LHCN-M2 (cell line): ENCODE measurements at places on chromosomes 7 and 10. TPM values are rescaled to one million over a fixed set of nuclear protein-coding genes. Genes with fewer than 3 reads are reported as not detected.

The HTR7 gene
- total RNA-seq: 18.3 and 19.6 TPM in 2 replicates

The ACSM6 gene
- total RNA-seq: not detected in 2 replicates

The SPDYE2B gene
- not detected in 2 replicates for total RNA-seq

The TMEM196 gene
- not detected in 2 replicates for total RNA-seq

The PTPRE gene
- total RNA-seq: 5.2 and 6.8 TPM in 2 replicates

The SEMA3D gene
- under 0.01 TPM in 1 of 2 replicates, not detected in the other for total RNA-seq

The NPFFR1 gene
- not detected in 2 replicates for total RNA-seq

The ACBD7 gene
- 2.0 and 2.1 TPM in 2 replicates for total RNA-seq

The UNCX gene
- total RNA-seq: not detected in 2 replicates

The ECD gene
- 33.0 and 36.6 TPM in 2 replicates for total RNA-seq

DNA sequence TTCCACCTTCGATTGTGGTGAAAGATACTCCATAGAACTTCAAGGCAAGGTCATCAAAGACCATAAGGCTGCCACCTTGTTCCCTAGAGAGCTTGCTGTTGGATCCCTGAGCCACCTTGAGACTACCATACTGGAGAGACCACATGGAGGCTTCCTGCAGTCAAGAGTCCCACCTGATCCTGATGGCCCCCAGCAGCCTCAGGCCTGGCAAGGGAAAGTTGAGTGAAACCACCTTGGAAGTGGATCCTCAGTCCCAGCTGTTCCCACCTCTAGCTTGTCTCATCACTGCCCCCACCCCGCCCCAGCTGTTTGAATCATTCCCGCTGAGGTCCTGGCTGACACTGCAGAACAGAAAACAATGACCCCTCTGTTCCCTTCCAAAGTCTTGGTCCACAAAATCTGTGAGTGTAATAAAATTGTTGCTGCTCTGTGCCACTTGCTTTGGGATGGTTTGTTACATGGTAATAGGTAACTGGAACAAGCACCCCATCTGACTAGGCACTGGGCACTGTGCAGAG lies 32.0 kb downstream of the PRLHR start:
- no peak for DNase-seq

DNA sequence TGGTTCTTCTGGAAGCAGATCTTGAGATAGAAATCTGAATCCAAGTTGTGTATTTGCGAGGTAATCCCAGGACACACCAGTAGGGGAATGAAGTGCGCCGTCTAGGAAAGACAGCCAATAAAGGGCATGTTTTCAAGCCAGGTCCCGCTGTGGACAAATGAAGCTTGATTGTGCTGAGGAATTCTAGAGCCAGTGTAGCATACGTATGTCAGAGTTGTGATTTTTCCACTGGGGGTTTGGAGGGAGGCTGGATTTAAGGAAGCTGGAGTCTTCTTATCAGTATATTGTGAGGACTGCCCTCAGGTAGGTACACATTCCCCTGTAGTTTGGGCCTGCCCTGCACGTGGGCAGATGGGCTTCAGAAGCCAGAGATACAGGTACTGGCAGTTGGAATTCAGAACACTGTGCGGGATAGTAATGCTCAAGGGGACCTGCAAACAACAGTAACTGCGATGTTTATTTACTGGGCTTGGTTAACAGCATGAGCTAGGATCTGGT lies 50.9 kb downstream of the GALNT11 start:
- DNase-seq: peak; percentile 16

- peak; percentile 77 for DNase-seq
These were observed 26.6 kb downstream of the TET1 start for GRCh38 chr10:68586606-68587305.

- no peak for DNase-seq
These were observed 22.3 kb downstream of the CABCOCO1 start for GRCh38 chr10:61684894-61685507.

- DNase-seq: no peak
These were observed 209.8 kb downstream of the ZEB1 start for GRCh38 chr10:31528831-31529230.

- DNase-seq: peak; percentile 25
These were observed 7.0 kb upstream of the PDCD4 start for GRCh38 chr10:110864662-110865140.

DNA sequence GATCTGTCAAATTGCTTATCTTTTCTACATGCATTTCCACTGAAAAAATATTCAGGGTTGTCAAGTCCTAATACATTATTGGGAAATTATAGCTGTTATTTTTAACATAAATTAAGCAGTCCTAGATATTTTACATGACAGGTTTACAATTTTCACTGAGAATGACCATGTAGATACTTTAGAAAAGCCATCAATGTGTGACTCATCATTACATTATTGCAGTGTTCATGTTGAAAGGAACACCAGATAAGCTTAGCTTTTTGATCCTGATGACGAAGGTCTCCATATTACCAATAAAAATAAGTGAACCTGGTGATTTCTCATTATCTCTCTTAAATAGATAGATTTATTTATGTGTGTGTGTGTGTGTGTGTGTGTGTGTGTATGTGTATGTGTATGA lies 529.5 kb upstream of the PCDH15 start:
- no peak for DNase-seq

- peak; percentile 100 for DNase-seq
These were observed 4.6 kb upstream of the SERPINE1 start for GRCh38 chr7:101121991-101122932.

GRCh38 chr10:48383393-48383792 lies 76.9 kb downstream of the MAPK8 start:
- no peak for DNase-seq

DNA sequence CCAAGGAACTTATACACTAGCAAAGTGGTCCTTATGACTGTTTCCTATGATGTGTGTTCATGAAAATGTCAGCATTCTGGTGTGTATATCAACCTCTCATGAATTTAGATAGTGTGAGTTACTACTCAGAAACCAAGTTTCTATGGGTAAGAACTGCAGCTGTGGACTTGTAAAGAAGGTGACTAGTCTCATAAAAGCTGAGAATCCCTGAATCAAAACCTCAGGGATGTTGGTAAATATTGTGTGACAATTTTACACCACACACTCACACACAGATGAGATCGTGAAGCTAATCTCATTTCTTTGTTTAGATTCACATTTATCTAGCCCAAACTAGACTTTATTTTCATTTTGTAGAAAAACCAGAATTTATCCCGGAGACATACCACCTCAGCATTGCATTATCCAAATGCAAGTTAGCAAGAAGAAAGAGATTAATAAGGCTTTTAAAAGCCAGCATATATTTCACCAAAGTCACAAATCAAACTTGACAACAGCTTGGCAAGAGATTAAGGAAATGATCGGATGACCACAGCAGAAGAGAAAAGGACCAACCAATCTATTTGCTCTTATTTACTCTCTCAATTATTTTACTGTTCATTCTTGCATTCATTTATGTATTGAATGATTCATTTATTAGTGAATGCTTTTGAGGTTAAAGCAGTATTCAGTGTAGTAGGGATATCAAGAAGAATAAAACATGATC lies 92.9 kb downstream of the PLXDC2 start:
- DNase-seq: peak; percentile 4

DNA sequence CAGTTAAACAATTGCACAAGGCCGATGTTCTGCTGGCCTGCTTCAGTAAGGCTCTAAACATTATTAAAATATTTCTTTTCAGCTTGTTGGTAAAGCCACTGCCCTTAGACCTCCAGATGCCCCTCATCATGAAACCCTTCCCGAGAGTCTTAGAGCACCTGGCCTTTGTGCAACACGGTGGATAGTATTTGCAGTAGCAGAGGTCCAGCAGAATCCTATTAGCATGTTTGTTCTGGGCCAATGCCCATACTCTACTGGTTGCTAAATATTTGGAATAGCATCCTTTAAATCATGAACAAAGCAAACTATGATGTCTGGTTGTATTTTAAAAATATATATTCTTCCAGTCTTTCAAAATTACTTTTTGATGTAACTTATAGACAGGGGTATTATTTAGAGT lies 584.6 kb downstream of the CNTNAP2 start:
- no peak for DNase-seq

DNA sequence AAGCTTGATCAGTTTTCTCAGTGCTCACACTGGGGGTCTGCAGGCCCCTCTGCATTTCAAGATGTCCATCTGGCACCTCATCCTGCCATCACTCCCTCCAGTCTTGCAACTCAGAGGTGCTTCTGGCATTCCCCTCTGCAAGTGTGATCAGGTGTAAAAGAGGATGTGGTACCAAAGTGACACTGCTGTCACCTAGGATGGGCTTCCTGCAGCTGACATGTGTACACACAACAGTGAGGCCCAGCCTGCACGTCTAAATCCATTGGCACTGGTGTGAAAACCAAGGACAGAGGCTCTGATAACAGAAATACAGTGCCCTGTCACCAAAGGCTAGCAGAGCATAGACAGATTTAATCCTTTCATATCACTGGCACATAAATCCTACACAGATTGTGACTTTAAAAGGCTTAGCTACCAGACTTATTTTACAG lies 162.5 kb upstream of the CELF2 start:
- DNase-seq: no peak

DNA sequence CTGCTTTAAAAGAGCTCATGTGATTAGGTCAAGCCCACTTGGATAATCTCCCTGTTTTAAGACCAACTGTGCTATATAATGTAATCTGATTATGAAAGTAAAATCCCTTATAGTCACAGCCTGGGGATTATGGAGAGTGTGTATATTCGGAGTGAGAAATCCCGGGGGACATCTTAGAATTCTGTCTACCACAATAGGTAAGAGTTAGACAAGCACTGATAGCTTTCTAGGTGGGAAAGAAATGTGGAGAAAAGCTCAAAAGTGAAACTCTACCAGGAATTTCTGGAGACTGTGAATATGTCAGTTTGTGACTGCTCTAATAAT lies 2.9 kb upstream of the VCL start:
- no peak for DNase-seq

GRCh38 chr7:30837581-30837980 lies 66.4 kb downstream of the MINDY4 start:
- DNase-seq: no peak

GRCh38 chr7:122984021-122984420 lies 11.5 kb downstream of the TAS2R16 start:
- DNase-seq: no peak

- peak; percentile 79 for DNase-seq
These were observed 137.2 kb downstream of the ARID5B start for GRCh38 chr10:62038609-62039190.

DNA sequence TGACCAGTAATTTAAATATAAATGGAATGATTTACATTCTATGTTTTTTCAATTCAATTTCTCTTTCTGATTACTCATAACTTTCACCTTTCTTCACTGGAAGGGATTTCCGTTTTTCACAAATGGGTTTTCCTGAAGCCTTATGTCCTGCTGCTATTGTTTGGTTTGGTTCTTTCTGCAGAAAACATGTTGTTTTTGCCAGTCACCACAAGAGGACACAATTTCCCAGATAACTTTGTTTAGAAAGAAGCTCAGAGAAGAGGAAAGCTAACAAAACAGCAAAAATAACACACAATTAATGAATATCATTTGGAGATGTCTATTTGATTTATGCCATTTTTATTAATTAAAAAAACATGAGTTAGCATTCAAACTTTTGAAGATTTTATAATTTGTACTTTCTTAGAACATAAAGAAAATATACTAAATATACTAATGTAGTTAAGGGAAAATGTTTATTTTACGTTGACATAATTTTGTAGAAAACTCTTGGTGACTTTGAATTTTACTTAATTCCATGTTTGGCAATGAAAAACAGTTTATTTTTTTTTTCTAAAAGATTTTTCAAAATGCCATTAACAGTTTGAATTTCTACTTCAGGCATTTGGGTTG lies 4.6 kb upstream of the TWIST1 start:
- DNase-seq: peak; percentile 89

GRCh38 chr10:95353123-95353522 lies 62.3 kb upstream of the PDLIM1 start:
- DNase-seq: no peak

GRCh38 chr10:127091354-127091753 lies 105.0 kb downstream of the INSYN2A start:
- DNase-seq: no peak

DNA sequence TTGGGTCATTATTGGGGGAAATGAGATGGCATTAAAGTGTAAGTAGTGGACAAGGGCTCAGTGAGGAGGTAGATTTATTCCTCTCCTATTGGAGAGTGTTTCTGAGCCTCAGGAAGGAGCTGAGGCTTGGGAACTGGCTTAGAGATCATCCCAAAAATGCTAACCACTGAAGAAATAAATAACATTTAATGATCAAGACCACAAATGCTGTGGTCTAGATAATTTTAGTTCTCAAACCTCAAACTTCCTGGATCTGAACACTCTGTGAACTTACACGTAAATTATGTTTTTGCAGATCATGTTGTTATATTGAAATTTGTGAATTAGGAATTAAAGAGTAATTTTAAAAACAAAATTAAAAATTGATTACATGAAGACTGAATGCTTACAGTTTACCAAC lies 27.3 kb downstream of the MDFIC start:
- peak; percentile 74 for DNase-seq

GRCh38 chr10:30059209-30060107 lies at the start of gene JCAD:
Gene JCAD (minus strand): TSS chr10:30059586. CDS start chr10:30047812, 11,774 bp downstream.
- peak; percentile 46 for DNase-seq

DNA sequence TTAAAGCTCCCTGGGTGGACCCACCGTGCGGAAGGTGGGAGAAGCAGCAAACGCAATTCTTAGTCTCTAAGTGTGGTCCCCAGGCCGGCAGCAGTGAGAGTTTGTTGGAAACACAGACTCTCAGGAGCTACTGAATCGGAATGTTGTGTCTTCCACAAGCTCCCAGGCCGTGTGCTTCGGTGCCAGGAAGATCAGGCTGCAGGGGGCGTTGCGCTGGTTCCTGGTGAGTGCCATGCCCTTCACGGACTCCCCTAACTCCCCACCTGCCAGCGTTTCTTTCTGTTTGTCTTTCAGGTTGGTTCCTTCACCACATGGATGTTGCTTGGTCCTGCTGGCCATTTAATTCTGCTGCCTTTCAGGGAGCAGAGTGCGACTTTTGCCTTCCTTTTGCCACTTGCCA lies 91.2 kb upstream of the PITRM1 start:
- DNase-seq: no peak

- peak; percentile 61 for DNase-seq
These were observed 45.1 kb downstream of the INPP5F start for GRCh38 chr10:119770928-119771327.

DNA sequence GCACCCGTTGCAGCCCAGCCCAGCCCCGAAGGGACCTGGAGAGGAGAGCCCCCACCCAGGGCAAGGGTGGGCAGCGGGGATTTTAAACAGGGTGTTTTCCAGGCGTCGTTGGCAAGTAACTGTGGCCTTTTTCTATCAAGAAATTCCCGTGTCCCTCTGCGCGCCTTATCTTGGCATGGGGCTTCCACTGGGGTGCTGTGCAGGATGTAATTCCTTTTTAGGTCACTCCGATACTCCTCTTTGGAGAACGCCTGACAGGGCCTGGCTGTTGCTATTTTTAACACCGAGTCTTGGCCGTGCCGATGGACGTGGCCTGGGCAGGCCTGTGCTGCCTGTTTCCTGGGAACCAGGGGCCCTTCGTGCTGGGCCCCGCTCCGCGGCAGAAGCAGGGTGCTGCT lies 93.8 kb downstream of the INPP5A start:
- DNase-seq: no peak

GRCh38 chr7:134548877-134549276 lies at the start of gene AKR1B15:
Gene AKR1B15 (plus strand): TSS chr7:134549110. CDS start chr7:134564620, 15,510 bp downstream.
- peak; percentile 77 for DNase-seq

GRCh38 chr7:115449689-115450088 lies 527.8 kb downstream of the MDFIC start:
- peak; percentile 27 for DNase-seq
